Right atrium auricular region (tissue), 2 donors: ENCODE measurements at places on chromosomes 5 and 9. TPM values are rescaled to one million over a fixed set of nuclear protein-coding genes. Genes with fewer than 3 reads are reported as not detected.

The DRD1 gene
- not detected for total RNA-seq

The PCDHGA6 gene
- 5.3 TPM for total RNA-seq

The BTNL3 gene
- not detected for total RNA-seq

DNA sequence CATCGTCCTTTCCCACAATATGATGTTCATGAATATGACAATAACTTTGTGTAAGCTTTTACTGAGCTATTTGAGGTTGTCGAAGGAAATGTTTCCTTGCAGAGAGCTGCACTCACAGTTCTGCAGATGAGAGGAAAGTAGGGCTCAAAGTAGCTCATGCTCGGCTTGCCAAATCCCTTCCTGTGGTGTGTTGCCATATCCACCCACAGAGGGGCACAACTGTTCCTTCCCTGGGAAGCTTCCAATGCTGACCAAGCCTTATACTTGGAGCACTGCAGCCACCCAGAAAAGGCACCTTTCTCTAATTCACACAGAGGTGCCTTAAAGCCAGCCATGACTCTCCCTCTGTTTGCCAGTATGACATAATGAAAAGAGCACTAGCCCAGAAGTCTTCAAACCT, 390.3 kb downstream of the CAAP1 start:
- no peaks in the 10 kb centered on the region for H3K4me1 ChIP-seq
- H3K36me3 ChIP-seq: no peaks in the 10 kb centered on the region
- H3K4me3 ChIP-seq: no peak overlapping the region
- DNase-seq: no peak
- no peak overlapping the region for H3K27ac ChIP-seq

GRCh38 chr5:169785771-169786618, 148.9 kb downstream of the DOCK2 start:
- DNase-seq: no peak
- no peaks in the 10 kb centered on the region for H3K36me3 ChIP-seq
- no peaks in the 10 kb centered on the region for H3K4me1 ChIP-seq

DNA sequence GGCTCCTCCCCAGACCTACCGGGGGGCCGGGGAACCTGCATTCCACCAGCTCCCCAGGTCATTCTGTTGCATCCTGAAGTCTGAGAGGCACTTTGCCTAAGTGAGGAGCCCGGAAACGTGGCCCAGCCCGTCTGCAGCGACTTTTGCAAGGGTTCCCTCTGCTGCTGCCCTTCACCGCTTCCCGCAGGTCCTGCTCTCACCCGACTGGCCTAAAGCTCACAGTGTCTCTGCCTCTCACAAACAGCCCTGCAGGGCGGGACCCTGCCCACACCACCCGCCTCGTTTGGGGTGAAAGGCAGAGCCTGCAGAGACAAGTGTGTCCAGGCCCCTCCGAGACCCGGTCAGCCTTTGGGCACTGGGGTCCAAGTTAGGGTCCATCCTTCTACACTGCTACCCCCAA, 9.5 kb upstream of the WDR5 start:
- no peaks in the 10 kb centered on the region for H3K36me3 ChIP-seq
- H3K27ac ChIP-seq: no peak overlapping the region
- H3K4me3 ChIP-seq: no peak overlapping the region
- H3K4me1 ChIP-seq: no peaks in the 10 kb centered on the region

DNA sequence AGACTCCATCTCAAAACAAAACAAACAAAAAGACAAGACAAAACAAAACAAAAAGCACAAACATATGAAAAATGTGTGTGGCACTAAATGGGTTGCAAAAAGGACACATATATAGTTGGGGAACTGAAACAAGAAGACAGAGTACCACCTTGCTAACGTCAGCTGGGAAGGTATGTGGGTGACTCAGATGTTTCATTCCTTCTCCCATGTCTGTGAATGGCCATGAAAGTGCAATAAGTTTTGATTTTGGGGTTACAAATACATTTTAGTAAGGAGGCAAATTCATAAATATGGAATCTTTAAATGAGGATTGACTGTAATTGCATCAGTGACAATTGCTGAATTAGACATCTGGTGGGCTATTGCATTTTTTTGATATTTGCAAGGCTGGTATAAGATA, 81.6 kb upstream of the KLF4 start:
- DNase-seq: no peak
- no peak overlapping the region for H3K4me3 ChIP-seq
- H3K36me3 ChIP-seq: no peaks in the 10 kb centered on the region
